ENCODE measurements at places on chromosomes 7 and 10.

GRCh38 chr10:20298417-20298816 lies 482.2 kb downstream of the PLXDC2 start:
- DNase-seq: no peak

DNA sequence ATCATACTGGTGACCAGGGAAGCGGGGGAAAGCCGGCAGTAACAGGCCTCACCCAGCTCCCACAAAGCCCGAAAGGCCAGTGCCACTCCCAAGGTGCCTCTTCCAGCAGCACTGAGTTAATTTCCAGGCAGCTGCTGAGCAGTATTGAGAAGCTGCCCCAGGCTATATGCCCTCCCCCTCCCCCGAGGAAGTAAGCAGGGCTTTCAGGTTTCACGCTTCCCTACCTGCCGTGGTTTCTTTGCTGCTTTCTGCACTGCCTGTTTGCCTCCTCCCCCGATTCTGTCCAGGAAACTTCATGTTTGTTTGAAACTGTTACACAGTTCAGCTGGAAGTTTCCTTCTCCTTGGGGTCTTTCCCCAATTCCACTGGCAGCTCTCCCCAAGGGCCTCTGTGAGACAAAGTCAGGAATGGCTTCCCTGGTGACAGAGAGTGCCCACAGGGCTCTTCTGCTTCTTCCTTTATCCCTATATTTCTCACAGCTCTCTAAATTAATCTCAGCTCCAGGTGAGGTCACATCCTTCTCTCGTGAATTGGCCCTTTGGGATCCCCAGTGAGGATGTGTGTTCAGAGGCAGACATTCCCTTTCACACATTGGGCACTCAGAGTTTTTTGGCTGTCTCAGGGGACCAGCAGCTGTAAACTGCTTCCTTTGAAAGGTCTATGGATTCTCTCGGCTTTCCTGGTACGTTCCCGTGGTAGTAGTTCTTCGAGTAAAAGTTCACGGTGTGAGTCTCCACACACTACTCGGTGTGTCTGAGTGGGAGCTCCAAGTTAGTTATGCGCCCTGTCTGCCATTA lies 19.4 kb downstream of the C1GALT1 start:
- DNase-seq: peak; percentile 16

GRCh38 chr7:112012242-112012641 lies 194.0 kb downstream of the DOCK4 start:
- no peak for DNase-seq

DNA sequence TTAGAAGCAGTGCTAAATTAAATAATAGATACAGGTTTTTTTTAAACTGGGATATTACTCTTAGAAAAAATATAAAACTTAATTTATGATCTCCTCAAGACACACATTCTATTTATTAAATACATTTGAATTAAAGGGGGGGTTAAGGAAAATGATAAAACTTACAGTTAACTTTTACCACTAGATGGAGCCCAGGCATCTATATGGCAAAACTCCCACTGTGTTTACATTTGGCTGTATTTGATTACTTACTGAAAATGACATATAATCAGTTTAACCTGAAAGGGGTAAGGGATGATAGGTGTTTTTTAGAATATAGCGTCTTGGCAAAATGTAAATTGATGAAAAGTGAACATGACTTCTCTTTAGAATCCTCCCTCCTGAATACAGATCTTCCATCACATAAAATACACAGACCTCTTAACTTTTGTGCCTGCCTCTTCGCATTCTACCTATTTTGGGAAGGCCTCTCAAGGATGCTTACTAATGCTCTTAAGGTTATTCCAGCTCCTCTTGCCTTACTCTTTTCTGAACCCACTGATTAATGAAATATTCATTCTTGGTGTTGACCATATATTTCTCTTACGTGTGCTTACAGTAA lies 235.7 kb downstream of the AGMO start:
- no peak for DNase-seq

- no peak for DNase-seq
Measured at GRCh38 chr10:34862892-34863291, 47.8 kb upstream of the PARD3 start.

Measured in nephron progenitor cell (in vitro differentiated cells).